ENCODE measurements at places on chromosomes 5 and 9. TPM values are rescaled to one million over a fixed set of nuclear protein-coding genes. Genes with fewer than 3 reads are reported as not detected.

The GAS1 gene
- 0.53 TPM for total RNA-seq

The PCDHA9 gene
- total RNA-seq = not detected

The RANBP17 gene
- 8.3 TPM for total RNA-seq

The RFK gene
- total RNA-seq = 11.9 TPM

The KCTD16 gene
- total RNA-seq = not detected

The GRM6 gene
- total RNA-seq = not detected

The PDE8B gene
- total RNA-seq = not detected

DNA sequence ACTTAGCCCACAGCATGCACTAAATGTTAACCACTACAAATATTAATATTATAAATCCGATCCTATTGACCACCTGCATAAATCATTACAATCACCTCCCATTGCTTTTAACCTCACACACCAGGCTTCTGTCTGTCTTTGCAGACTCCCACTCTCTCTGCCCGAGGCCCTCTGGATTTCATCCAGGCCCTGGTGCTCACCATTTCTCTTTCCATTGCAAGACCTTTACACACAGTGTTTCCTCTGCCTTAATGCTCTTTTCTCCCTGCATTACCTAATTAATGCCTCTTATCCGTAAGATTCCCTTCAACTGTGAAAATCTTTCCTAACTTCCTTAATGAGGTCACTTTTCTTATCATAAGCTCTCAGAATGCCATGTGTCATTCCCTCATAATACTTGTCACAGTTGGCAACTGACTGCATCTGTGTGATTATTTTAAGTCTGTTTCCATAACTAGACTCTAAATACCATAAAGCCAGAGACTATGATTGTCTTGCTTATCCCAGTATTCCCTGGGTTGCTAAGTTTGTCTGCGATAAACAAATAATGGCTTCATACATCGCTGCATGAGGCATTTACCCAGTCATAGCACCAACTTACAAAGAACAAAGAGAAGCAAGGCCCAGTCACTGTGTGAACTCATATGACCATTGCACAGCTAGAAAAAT is 155.1 kb downstream of the CCDC192 start:
- H3K27me3 ChIP-seq = peaks cover 6% of the 10 kb centered on the region
- no peak overlapping the region for H3K4me3 ChIP-seq
- H3K4me1 ChIP-seq = peaks cover 7% of the 10 kb centered on the region
- no peaks in the 10 kb centered on the region for H3K36me3 ChIP-seq

DNA sequence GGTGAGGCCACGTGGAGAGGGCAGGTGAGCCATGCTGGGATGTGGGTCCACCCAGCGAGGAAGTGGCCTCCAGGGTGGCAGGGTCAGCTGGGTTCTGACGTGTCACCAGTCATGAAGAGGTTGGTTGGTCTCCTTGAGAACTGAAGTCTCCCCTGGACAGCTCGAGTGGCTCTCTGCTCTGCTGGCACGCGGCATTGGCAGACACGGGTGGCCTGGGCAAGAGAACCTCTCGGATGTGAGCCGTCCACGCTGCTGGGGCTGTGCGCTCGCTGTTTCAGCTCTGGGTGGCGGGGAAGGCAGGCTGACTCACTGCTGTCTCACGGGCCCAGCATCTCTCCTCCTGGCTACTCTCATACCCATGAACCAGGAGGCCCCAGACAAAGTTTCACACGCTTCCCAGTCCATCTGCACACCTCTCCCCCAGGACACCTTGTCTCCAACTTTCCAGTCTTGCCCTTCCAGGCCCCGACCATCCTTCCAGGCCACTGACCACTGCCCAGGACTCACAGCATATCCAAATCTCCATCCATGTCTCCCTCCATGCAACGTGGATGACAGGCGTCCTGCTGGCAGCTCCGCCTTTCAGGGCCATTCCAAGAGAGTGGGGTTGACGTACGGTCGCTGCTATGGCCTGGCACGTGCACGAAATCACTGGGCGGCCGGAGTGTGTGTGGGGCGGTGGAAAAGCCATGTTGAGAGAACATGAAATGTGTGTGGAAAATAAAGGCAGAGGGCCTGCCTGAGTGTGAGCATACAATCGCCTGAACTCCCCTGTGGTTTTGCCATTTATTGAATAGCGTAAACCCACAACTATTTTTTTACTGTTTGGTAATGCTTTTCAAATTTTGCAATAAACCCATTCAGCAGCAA is 145.0 kb upstream of the COL5A1 start:
- DNase-seq = peak; percentile 51
- H3K36me3 ChIP-seq = no peaks in the 10 kb centered on the region
- no peak overlapping the region for H3K27ac ChIP-seq
- peaks cover 11% of the 10 kb centered on the region for H3K27me3 ChIP-seq

- peaks cover 38% of the 10 kb centered on the region for H3K36me3 ChIP-seq
- H3K27me3 ChIP-seq = no peaks in the 10 kb centered on the region
- no peak for DNase-seq
- H3K27ac ChIP-seq = no peak overlapping the region
- H3K4me3 ChIP-seq = no peak overlapping the region
These were observed 44.3 kb downstream of the SMARCA2 start for GRCh38 chr9:2059274-2059929.

- H3K4me3 ChIP-seq = no peak overlapping the region
- no peaks in the 10 kb centered on the region for H3K36me3 ChIP-seq
- no peak for DNase-seq
- peaks cover 15% of the 10 kb centered on the region for H3K27me3 ChIP-seq
- H3K27ac ChIP-seq = no peak overlapping the region
- no peaks in the 10 kb centered on the region for H3K4me1 ChIP-seq
These were observed 6.0 kb upstream of the NEURL1B start for GRCh38 chr5:172635038-172635437.

DNA sequence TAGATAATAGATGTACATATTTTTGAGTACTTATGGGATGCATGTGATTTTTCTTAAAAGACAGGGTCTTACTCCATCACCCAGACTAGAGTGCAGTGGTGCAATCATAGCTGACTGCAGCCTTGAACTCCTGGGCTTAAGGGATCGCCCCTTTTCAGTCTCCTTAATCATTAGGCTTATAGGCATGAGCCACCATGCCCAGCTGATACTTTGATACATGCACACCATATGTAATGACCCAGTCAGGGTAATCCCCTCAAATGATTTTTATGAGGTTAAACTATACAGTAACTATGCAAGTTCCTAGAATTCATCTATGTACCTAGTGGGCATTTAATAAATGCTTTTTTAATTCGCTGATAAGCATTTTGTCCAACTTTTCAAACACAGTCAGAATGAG is 292.3 kb downstream of the DTWD2 start:
- no peak overlapping the region for H3K27ac ChIP-seq
- no peaks in the 10 kb centered on the region for H3K27me3 ChIP-seq
- no peak for DNase-seq
- no peaks in the 10 kb centered on the region for H3K36me3 ChIP-seq
- no peaks in the 10 kb centered on the region for H3K4me1 ChIP-seq

GRCh38 chr5:81726297-81726696 is 24.6 kb downstream of the SSBP2 start:
- no peak overlapping the region for H3K27ac ChIP-seq
- H3K4me3 ChIP-seq = no peak overlapping the region
- H3K27me3 ChIP-seq = no peaks in the 10 kb centered on the region
- DNase-seq = no peak
- H3K36me3 ChIP-seq = no peaks in the 10 kb centered on the region

DNA sequence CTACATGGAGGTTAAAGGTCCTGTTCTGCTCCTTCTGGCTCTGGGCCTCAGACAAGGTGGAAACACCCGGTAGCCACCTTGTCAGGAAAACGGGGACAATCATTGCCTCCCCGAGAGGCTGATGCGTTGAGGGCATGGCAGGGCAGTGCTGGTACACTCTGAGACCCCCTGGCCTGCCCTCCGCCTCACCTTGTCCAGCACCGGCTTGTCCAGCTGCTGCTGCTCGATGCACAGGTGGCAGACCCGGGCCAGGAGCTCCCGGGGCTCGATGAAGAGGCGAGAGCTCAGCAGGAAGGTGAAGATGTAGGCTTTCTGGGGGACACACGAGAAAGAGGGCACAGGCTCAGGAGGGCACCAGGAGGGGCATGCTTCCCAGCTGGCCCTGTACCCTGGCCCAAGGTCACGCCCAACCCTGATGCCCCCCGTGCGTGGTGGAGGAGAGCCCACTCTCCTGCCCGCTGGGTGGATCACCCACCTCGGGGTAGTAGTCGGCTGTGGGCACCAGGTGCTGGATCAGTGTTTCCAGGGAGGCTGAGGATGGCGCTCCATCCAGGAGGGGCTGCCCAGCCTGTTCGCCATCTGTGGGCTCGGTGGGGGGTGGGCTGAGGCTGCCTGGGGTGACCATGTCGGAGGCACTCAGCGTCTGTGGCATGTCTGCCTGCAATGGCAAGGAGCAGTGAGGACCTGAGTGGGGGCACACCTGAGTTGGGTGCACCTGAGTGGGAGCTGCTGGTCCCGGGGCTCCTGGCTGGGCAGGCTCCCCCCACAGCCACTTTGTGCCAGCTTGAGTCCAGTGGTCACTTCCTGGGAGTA is 66.0 kb upstream of the RNF130 start:
- H3K27ac ChIP-seq = no peak overlapping the region
- no peaks in the 10 kb centered on the region for H3K36me3 ChIP-seq
- peaks cover 4% of the 10 kb centered on the region for H3K27me3 ChIP-seq
- peaks cover 13% of the 10 kb centered on the region for H3K4me1 ChIP-seq

DNA sequence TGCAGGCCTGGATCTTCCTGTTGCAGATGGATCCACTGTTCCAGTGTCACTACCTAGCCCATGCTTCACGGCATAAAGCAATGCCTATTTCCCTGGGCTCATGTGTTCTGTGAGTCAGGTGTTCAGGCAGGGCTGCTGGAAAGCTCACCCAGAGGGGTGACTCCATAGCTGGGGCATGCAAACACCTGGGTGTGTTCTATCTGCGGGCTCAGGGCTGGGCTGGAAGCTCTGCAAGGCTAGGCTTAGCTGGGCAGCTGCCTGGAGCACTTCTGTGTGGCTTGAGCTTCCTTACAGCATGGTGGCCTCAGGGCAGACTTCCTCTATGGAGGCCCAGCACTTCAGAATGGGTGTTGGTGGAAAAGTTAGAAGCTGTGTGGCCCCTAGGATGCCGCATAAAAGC is 139.9 kb downstream of the GADD45G start:
- peak; percentile 58 for DNase-seq
- H3K36me3 ChIP-seq = no peaks in the 10 kb centered on the region
- H3K4me1 ChIP-seq = peaks cover 59% of the 10 kb centered on the region
- H3K27me3 ChIP-seq = no peaks in the 10 kb centered on the region
- peak overlapping the region; percentile 76 for H3K4me3 ChIP-seq
- peak overlapping the region; percentile 77 for H3K27ac ChIP-seq

- no peak overlapping the region for H3K4me3 ChIP-seq
- H3K27me3 ChIP-seq = peaks cover 26% of the 10 kb centered on the region
- no peaks in the 10 kb centered on the region for H3K4me1 ChIP-seq
- no peak overlapping the region for H3K27ac ChIP-seq
These were observed 1.1 kb downstream of the LCN1 start for GRCh38 chr9:135522137-135522877.

DNA sequence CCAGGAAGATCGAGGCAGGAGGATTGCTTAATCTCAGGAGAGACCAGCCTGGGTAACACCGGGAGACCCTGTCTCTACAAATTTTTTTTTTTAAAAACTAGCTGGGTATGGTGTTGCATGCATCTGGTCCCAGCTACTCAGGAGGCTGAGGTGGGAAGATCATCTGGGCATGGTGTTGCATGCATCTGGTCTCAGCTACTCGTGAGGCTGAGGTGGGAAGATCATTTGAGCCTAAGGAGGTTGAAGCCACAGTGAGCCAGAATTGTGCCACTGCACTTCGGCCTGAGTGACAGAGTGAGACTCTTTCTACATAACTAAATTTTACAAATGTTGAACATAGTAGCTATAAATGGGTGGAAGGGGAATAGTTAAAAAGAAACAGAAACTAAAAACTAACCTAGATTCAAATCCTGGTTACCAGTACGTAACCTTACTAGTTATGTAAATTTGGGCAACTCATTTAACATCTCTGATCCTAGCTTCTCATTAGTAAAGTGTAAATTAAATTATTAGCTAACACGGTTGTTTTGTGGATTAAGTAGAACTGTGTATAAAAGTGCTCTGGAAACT is 41.7 kb downstream of the TMEM161B start:
- no peak overlapping the region for H3K4me3 ChIP-seq
- H3K4me1 ChIP-seq = peaks cover 13% of the 10 kb centered on the region
- H3K27me3 ChIP-seq = no peaks in the 10 kb centered on the region
- H3K27ac ChIP-seq = peak overlapping the region; percentile 37

DNA sequence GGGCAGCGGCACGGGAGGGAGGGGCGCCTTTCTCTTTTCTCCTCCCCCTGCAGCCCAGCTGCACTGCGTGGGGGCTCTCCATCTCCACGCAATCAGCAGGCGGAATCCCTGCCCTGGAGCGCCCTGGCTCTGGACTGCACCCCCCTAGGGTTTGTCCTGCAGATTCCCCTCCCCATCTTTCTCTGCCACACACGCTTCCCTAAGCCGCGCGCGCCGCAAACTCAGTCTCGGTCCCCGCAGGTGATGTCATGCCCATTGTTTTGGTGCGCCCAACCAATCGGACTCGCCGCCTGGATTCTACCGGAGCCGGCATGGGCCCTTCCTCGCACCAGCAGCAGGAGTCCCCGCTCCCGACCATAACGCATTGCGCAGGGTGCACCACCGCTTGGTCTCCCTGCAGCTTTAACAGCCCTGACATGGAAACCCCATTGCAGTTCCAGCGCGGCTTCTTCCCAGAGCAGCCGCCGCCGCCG is at the start of gene KCNN2:
Gene KCNN2, plus strand, starts transcription at position 347 of the 473 bp plus-strand sequence. Its CDS starts 70 bp downstream, at position 417.
- peaks cover 19% of the 10 kb centered on the region for H3K27me3 ChIP-seq
- no peak within 1 kb of the TSS for H3K4me3 ChIP-seq
- no peak for DNase-seq
- no peaks in the 10 kb centered on the region for H3K4me1 ChIP-seq

- DNase-seq = no peak
- H3K27me3 ChIP-seq = no peaks in the 10 kb centered on the region
These were observed 29.3 kb downstream of the CYFIP2 start for GRCh38 chr5:157295247-157295646.

GRCh38 chr9:24071716-24072115 is 245.7 kb upstream of the ELAVL2 start:
- H3K27ac ChIP-seq = no peak overlapping the region
- no peaks in the 10 kb centered on the region for H3K27me3 ChIP-seq
- H3K36me3 ChIP-seq = peaks cover 4% of the 10 kb centered on the region
- no peak overlapping the region for H3K4me3 ChIP-seq
- H3K4me1 ChIP-seq = no peaks in the 10 kb centered on the region
- no peak for DNase-seq

GRCh38 chr5:95554331-95554646 is 488 bp downstream of the SKIC3 start:
- peaks cover 30% of the 10 kb centered on the region for H3K4me1 ChIP-seq
- no peaks in the 10 kb centered on the region for H3K27me3 ChIP-seq
- H3K27ac ChIP-seq = peak overlapping the region; percentile 94

- H3K27ac ChIP-seq = peak overlapping the region; percentile 67
- H3K4me3 ChIP-seq = peak overlapping the region; percentile 58
- H3K27me3 ChIP-seq = no peaks in the 10 kb centered on the region
- H3K4me1 ChIP-seq = peaks cover 63% of the 10 kb centered on the region
- DNase-seq = no peak
These were observed 82.5 kb upstream of the ZNF169 start for GRCh38 chr9:94176608-94177007.

GRCh38 chr9:97852399-97853055 is 499 bp upstream of the FOXE1 start:
- H3K36me3 ChIP-seq = no peaks in the 10 kb centered on the region
- DNase-seq = no peak
- peaks cover 45% of the 10 kb centered on the region for H3K27me3 ChIP-seq
- H3K4me1 ChIP-seq = peaks cover 7% of the 10 kb centered on the region
- no peak overlapping the region for H3K27ac ChIP-seq

Measured in natural killer cell treated with Interleukin-12 subunit alpha and Interleukin-12 subunit beta and Interleukin-15 and Interleukin-18, amount 100 ng/mL, for 72 hours (primary cell).